ENCODE measurements at places on chromosomes 6 and 20.

GRCh38 chr6:99905209-99906106, 88.6 kb downstream of the MCHR2 start:
- DNase-seq = peak; percentile 56

- no peak for DNase-seq
Measured at GRCh38 chr6:147654103-147654845, 145.8 kb downstream of the SAMD5 start.

GRCh38 chr20:32962053-32962452, 42.2 kb downstream of the SUN5 start:
- DNase-seq = no peak

DNA sequence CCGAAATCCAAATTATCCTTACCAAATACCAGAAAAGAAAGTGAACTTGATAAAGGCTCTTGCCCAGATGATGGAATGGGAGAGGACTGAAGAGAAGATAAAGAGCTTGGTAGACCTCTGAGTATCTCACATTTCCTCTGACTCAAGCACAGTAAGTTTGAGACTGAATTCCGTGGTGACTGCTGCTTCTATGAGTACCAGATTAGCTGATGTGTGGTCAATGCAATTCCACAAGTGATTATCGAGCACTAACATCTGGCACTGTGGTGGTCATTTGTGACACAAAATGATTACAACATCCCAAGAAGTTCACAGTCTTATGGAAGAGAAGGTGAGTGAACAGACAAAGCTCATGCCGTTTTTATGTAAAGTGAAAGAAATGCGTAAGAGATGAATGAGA, 2.6 kb upstream of the RPS6KA2 start:
- DNase-seq = no peak

DNA sequence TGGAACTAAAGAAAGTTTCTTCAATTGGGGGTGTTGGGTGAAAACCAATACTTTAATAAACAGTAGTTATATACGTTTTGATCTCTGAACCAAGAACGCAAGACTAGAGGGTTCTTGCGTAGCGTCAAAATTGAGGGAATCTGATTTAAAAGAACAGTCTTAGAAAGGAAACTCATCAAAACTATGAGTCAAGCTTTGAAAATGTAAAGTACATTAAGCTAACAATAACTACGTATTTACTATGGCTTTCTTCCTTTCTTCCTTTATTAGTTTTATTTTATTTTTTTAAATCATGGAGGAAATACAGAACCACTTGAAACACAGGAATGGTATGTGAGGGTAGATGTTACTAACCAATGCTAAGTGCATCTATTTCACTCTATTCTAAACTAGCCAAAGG, 287.0 kb upstream of the RSPO3 start:
- DNase-seq = no peak

DNA sequence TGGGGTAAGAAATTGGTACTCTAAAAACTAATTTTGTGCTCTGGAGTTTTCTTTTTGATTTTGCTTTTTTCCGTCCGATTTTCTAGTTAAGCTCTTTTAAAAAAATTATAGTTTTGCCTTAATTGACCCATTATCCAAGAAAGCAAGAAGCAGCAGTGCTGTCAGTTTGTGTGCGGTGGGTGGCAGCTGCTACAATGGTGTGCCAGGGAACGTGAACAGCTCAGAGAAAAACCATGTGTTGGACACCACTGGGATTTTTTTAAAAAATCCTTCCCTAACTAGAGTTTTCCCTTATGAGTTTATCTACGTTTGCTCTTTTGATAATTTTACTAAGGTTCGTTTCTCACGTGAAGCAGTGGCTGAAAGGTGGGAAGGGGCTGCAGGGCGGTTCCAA, 8.0 kb downstream of the MAP3K5 start:
- DNase-seq = no peak

GRCh38 chr6:47455533-47456209, 21.9 kb upstream of the CD2AP start:
- no peak for DNase-seq

DNA sequence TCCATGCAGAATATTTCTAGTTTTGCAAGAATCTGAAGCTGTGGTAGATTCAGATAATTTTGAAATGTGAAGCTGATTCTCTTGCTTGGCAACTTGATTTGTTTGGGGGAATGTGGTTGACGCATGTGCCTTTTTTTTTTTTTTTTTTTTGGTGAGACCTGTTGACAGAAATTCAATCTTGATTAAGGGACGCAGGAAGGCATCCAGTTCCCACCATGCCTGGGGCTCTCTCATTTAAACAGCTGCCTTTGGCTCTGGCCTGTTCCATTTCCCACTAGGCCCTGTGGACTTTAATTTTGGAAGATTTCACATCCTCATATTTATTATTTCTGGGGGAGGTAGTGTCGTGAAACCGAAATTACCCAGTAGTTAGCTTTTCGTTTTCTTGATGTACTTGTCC, 8.6 kb downstream of the TPX2 start:
- DNase-seq = no peak

- DNase-seq = no peak
Measured at GRCh38 chr6:159535656-159536350, 157.2 kb downstream of the SOD2 start.

DNA sequence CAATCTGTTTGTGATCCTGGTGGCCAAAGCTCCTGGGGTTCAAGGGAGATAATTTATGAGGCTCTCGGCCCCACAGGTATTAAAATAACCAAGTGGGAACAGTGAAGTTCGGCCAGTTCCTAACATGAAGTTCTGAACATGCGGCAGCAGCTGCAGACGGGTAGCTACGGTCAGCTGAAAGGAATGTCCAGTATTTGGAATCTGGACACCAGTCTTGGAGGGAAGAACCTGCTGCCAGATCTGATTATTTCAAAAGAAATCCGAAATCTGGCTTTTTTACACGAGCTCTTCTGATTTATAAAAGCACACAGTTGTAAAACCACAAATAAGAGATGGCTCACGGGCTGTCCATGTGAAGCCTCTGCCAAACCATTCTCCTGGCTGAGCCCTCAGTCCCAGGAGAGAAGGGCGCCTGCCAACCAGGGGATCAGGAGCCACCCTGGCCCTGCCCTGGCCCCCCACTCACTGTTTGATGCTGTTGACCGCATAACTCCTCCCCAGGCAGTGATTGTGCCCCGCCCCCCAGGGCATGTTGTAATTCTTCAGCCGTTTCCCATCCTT, 28.2 kb upstream of the KCNB1 start:
- no peak for DNase-seq

DNA sequence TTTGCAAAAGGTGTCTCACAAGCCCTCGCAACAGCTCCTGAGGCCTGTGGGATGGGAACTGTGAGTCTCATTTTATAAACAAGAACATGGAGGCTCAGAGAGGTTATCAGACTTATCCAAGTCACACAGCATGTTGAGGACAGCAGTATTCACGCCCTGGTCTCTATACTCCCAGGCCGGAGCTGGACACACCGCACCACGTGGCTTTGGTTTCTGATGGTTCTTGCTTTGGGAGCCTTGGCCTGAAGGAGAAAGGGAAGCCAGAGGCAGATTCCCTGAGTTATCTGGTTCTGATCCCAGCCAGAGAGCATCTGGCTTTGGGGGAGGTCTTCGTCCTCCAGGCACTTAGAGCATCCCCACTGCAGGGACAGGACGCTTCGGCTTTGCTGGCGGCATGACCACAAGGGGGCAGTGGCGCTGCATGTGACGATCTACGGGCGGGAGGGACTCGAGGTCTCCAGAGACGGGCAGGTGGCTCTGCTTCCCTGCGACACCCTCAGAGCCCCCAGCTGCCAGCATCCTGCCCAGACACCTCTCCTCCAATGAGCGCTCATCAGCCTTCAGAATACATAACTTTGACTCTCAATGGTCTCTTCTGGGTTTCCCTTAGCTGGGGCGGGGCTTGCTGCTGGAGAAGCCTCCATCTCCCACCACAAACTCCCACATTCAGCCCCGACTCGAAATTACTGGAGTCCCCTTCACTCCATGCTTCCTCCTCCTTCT, 51.4 kb upstream of the SAYSD1 start:
- DNase-seq = peak; percentile 11

GRCh38 chr20:63957690-63958441, 1.6 kb upstream of the UCKL1 start:
- peak; percentile 66 for DNase-seq

- DNase-seq = no peak
Measured at GRCh38 chr6:86030875-86031274, 388.2 kb upstream of the SYNCRIP start.

GRCh38 chr6:20467437-20467836, 65.8 kb downstream of the E2F3 start:
- DNase-seq = no peak

Data from DMS 273 treated with DMSO at 0.1 percent for 48 hours (cell line).